Tibial nerve (tissue), 4 donors: ENCODE measurements at places on chromosomes 6 and 20. TPM values are rescaled to one million over a fixed set of nuclear protein-coding genes. Genes with fewer than 3 reads are reported as not detected.

- no peak for DNase-seq
These were observed 62.7 kb downstream of the SLC24A3 start for GRCh38 chr20:19275038-19275629.

DNA sequence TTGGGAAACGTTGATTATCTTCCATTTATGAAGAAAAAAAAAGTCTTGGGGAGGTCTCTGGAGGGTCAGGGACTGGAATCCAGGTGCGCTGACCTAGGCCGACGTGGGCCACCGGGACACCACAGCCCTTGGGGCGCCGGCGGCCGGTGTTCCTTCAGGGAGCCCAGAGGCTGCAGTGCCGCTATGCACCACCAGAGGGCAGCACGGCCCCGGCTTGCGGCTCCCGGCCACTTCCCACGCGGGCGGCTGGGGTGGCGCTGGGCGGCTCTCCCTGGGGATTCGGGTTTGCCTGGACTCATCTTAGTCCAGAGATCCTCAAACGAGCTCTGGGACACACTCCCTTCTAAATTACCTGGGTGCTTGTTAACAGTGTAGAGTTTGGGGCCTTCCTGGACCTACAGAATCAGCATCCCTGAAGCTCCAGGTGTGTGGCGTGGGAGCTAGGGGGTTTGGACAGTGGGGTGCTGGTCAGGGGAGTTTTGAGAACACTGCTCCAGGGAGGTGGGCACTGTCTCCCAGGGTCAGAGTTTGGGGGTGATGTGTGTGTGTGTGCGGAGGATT, 23.0 kb upstream of the GTSF1L start:
- peak; percentile 73 for DNase-seq

GRCh38 chr6:84411060-84411629, 183.7 kb upstream of the CEP162 start:
- no peak for DNase-seq

DNA sequence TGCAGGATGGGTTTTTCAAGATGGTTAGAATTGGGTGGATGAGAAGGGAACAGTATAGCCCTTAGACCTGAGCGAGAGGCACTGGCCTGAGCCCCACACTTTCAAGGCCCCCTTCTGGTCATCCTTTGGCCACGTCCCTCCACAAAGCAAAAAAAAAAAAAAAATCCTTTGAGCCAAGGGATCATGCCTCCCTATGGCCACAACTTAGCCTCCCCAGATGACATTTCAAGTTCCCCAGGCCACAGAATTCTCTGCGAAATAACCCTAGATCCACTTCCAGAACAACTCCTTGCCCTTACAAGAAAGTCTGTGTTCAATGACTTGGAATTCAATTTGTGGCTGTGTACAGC, 30.4 kb downstream of the ELOVL2 start:
- DNase-seq: no peak

GRCh38 chr6:98041921-98042320, 758.9 kb upstream of the MMS22L start:
- no peak for DNase-seq

MRPL14 gene
- 12.7 TPM for total RNA-seq

TENT5A gene
- 19.7 TPM for total RNA-seq

ECT2L gene
- 1.1 TPM for total RNA-seq
